NCI-H446 treated with DMSO at 0.1 percent for 48 hours (cell line): ENCODE measurements at places on chromosomes 4 and X.

GRCh38 chr4:5192271-5192670 is 141.0 kb downstream of the STK32B start:
- no peak for DNase-seq

DNA sequence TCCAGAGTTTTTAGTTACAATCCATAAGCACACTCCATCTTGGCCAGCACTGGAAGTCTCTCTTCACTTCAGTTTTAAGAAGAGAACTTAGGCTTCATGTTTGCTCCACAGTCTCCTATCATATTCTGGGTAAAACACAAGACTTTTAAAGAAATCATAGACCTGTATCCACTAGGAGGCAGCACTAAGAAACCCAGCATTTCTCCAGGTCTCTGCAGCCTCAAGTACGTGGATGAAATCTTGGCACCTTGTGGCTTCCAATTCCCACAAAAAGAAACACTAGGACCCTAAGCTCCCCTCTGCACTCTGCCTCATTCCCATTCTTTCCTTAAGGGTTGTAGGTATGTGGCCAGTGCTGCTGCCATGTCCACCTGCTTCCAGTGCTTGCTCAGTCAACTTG is 367.3 kb upstream of the CASK start:
- no peak for DNase-seq

- DNase-seq = no peak
Observed at GRCh38 chr4:103032574-103032973, 13.1 kb upstream of the SLC9B1 start.

DNA sequence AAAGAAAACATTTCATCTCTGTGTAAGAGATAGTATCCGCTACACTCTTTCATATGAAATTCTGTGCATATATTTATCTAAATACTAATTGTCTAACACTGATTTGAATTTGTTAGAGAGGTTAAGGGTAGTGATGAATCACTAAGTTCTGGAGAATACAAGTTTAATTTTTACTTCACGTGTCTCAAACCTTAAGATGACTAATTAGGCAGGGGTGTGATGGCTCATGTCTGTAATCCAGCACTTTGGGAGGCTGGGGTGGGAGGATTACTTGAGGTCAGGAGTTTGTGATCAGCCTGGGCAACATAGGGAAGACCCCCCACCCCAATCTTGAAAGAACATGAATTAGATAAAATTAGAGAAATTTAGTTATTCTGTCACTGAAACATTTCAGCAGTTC is 2241.9 kb downstream of the PCDH7 start:
- no peak for DNase-seq

- no peak for DNase-seq
Observed at GRCh38 chr4:140115140-140115539, 38.8 kb downstream of the MAML3 start.

DNA sequence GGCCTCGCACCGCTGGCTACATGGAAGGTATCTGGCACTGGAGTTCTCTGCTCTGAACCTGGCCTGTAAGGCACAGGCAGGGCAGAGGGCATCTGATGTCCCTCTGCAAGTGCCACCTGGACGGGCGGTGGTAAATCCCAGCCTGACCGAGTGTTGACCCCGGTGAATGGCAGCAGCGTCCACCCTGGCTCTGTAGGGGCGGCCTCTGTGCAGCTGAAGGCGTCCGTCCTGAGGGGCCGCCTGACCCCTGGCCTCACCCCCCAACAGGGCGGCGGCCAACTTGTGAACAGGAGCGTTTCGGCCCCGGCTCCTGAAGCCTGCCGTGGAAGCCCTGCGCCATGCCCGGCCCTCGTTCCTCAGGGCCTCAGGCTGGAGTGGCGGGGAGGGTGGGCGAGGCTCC is 51.4 kb downstream of the CPZ start:
- no peak for DNase-seq

DNA sequence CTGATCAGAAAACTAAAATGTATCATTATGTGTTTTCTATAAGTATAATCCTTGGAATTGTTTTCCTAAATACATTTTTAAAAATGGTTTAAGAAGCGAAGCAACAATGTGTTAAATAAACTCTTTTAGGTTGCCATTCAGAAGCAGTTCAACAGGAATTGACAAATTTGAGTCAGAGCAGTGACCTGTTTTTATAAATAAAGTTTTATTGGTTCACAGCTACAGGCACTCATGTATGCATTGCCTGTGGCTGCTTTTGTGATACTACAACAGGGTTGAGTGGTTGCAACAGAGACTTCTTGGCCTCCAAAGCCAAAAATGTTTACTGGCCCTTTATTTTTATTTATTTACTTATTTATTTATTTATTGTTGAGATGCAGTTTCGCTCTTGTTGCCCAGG is 99.5 kb downstream of the FRMPD4 start:
- DNase-seq = no peak

DNA sequence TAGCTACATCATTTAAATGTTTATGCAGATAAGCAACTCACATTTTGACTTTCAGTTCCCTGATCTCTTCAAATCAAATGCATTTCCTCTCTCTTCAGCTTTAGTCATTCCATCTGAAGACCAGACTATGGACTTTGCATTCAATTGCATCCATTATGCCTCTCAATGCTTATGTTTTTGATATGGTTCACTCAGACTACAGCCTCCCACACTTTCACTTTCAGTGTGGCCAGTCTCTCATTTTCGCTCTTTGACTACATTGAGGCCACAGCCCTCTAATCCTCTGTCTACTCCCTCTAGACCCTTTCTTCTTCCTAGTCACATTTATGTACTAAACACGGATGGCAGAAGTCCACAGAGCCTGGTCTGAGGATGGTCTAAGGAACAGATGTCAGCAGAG is 24.5 kb upstream of the VEGFC start:
- no peak for DNase-seq

DNA sequence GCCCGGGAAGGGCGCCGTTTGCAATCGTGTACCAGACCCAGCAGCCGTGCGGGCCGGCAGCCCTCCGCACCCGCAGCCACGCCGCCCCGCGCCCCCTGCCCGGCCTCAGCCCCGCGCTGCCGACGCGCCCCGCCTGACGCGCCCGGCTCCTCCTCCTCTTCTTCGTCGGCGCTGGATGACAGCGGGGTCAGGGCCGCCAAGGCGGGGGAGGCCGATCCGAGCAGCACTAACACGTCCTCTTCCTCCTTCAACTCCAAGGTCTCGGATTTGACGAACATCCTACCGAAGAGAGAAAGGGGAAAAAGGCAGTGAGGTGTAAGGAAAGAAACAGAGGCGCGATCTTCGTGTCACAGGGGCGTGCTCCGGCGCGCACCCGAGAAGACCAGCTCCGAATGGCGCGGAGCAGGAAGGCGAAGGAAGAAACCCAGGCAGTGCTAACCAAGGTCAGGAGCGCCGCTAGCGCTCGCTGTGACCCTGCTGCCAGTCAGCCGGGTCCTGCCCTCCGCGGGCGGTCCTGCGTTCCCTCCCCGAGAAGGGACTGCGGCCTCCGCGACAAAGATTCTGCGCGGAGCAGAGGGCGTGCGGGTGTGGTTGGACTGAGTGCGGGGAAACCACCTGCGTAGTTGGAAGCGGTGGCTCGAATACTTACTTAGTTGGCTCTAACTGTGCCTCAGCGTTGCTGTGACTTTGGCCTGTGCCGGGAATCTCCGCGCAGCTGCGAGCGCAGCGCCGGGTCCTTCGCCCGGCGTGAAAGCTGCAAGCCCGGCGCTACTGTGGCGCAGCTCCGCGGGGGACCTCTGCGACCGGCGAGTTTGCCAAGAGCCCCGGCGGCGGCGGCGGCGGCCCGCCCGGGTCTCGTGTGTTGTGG is 548 bp downstream of the NEUROG2 start:
- DNase-seq = no peak

GRCh38 chr4:1751919-1752283 is 30.6 kb downstream of the TACC3 start:
- DNase-seq = no peak

DNA sequence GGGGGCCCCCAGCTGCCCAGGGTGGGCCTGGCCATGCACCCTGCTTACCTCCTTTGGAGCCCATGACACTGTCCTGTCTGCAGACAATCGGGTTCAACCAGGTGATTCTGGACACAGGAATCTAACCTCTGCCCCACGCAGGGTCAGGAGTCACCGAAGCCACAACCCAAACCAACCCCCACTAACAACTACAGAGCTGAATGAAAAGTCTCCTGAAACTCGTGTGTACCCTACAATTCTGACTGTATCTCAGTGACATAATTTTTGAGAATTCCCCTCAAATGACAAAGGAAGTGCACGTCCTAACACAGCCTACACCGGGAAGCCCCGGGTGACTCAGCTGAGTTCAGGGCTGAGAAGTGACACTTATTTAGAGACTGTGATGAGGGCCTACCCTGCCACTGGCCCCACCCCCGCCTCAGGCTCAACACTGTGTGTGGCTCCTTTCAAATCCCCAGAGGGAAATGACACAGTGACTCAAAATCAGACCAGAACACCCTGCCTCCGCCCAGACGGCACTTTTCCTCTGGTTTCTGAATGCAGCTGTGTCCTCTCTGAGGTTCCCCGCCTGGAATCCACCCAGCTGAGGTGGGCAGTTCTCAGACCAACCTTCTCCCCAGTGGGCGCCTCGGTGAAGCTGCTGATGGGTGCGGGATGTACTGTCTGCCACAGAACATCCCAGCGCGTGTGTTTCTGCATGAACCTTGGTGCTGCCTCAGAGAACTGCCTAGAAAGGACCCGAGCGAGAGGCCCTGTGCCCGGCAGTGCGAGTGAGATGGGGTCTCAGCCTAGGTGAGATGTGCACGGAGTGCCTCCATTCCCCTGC is 9.9 kb downstream of the TNIP2 start:
- no peak for DNase-seq

- no peak for DNase-seq
Observed at GRCh38 chrX:135490979-135491514, 29.4 kb upstream of the INTS6L start.

GRCh38 chrX:15939737-15940136 is 85.1 kb upstream of the AP1S2 start:
- DNase-seq = no peak

DNA sequence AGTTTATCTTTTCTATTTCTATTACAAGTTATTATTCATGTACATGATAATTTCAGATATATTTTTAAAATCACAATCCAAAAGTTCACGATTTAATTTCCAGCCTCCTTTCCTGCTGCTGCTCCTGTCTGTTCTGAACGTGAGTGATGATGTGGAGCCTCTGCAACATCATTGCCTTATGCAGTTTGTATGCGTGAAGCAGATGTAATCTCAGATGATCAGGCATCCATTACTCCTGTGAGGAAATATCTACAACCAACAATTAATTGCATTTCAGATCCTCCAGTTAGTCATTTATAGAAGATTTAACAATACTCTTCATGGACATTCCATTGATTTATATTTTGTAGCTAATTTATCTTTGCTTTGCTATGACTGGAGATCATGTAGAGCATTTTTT is 668.7 kb upstream of the EPHA5 start:
- no peak for DNase-seq

GRCh38 chr4:3508542-3508941 is 23.7 kb downstream of the LRPAP1 start:
- DNase-seq = no peak

GRCh38 chrX:70133303-70134115 is at the start of gene IGBP1:
Gene IGBP1 (plus strand): TSS chrX:70133447. CDS start chrX:70133948, 501 bp downstream.
- DNase-seq = peak; percentile 80

GRCh38 chr4:23114538-23114937 is 421.8 kb downstream of the GBA3 start:
- no peak for DNase-seq

DNA sequence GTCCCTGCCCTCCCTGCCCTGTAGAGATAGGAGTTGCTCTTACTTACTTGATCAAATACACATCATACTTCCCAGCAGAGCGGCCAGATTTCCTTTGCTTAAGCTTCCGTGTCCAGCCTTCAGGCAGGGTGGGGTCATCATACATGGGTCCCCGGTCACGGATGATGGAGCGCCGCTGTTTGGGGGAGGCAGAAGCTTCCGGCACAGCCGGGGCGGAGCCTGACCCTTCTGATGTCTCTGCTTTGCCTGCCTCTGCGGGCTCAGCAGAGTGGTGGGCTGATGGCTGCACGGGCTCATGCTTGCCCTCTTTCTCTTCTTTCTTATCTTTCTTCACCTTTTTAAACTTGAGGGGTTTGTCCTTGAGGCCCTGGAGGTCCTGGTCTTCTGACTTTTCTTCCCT is 12.5 kb upstream of the IRAK1 start:
- DNase-seq = no peak

DNA sequence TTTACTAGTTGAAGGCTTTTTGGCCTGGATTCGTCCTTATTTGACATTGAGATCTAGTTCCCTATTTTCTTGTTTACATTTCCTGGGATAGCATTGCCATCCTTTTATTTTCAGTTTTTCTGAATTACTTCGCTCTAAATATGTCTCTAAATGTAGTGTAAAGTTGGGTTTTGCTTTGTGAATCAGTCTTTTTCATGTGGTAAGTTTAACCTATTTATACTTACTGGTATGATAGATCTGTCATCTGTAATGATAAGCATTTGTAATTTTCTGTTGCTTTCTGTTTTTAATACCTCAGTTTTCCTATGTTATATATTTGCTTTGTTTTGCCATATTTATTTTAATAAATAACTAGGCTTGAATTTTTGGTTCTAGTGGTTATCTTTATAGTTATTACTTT is 6.7 kb downstream of the PDK3 start:
- no peak for DNase-seq

DNA sequence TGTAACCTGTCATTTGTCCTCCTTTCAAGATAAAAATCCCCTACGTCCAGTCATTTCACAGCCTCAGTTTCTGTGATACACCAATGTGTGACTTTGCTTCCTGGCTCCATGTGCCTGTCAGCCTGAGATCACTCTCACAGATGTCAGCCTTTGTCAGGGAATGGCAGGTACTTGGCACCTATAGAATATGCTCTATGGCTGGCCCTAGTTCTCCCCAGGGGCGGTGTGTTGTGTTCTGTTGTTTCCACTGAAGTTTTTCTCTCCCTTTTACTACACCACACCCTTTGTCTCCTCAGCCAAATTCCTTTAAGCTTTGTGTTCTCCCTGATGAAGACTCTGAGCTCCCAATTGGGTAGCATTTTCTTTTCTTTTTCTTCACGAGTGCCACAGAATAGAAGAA is 81.7 kb downstream of the ALPK1 start:
- no peak for DNase-seq
